ENCODE measurements at places on chromosomes 11 and 22.

- no peak for DNase-seq
These were observed 7.1 kb downstream of the CASP12 start for GRCh38 chr11:104891135-104891534.

GRCh38 chr11:131658952-131659351 lies 288.5 kb downstream of the NTM start:
- DNase-seq: no peak

GRCh38 chr11:78109081-78110015 lies 29.7 kb upstream of the NDUFC2 start:
- DNase-seq: no peak

- DNase-seq: no peak
These were observed 4.1 kb downstream of the C11orf21 start for GRCh38 chr11:2297623-2298030.

DNA sequence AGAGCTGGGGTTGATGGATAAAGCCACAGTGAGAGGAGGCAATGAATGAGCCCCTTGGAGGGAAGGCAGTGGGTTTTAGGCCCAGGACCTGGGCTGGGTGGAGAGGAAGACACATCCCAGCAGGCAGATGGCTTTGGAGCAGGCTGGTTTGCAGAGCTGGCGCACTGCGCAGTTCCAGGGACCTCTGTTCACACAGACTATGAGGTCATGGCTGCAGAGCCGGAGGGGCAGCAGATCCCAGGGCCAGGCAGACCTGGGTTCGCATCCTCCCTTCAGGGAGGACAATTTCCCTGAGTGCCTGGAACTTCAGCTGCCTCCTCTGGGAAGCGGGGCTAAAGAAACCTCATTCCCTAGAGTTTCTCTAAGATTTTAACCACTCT lies 28.2 kb upstream of the DGKZ start:
- no peak for DNase-seq

DNA sequence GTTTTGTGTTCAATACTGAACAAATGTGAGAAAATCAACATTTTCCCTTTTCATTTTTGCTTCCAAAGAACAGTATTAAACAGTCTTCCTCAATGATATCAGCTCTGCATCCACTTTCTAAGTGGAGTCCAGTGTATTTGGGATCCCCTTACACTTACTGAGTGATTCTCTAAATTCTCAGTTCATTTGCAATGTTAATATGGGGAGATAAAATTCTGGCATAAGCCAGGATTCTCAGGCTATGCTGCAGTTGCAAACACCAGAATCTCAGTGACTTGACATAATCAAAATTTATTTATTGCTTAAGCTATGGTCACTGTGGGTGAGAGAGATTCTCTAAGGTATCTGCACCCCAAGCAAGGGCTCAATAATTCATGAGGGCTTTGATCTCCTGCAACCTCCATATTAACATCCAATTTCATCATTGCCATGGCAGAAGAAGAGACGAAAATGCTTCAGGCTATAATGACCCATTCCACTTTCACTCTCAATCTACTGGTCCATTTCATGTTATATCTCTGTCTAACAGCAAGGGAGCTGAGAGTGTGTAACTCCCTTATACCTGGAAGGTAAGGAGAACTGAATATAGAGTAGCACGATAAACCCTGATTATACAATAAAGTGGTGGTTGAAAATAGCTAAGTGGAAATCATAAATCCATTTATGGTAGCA lies 64.1 kb upstream of the CARD18 start:
- DNase-seq: no peak

DNA sequence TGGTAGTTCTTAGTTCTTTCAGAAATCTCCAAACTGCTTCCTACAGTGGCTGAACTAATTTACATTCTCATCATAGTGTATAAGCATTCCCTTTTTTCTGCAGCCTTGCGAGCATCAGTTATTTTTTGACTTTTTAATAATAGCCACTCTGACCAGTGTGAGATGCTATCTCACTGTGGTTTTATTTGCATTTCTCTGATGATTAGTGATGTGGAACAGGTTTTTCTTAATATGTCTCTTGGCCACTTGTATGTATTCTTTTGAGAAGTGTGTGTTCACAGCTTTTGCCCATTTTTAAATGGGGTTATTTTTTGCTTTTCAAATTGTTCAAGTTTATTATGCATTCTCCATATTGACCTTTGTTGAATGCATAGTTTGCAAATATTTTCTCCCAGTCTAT lies 459.3 kb downstream of the NTM start:
- DNase-seq: no peak

GRCh38 chr11:131422029-131422428 lies 51.6 kb downstream of the NTM start:
- DNase-seq: no peak
